ENCODE measurements at places on chromosomes 12 and 14. TPM values are rescaled to one million over a fixed set of nuclear protein-coding genes. Genes with fewer than 3 reads are reported as not detected.

The GPR135 gene
- 13.1 TPM for total RNA-seq

The ABCC9 gene
- not detected for total RNA-seq

The ZNF140 gene
- 29.0 TPM for total RNA-seq

The BCDIN3D gene
- 5.8 TPM for total RNA-seq

The RASSF8 gene
- total RNA-seq: 4.5 TPM

The TMEM30B gene
- total RNA-seq: not detected

The GXYLT1 gene
- 25.9 TPM for total RNA-seq

The KRT86 gene
- total RNA-seq: not detected

The APOF gene
- total RNA-seq: not detected

All from Karpas-422 (cell line).